ENCODE measurements at places on chromosomes 3 and 15.

GRCh38 chr3:120203016-120203415 lies 82.0 kb downstream of the GPR156 start:
- H3K27me3 ChIP-seq = no peaks in the 10 kb centered on the region
- peaks cover 14% of the 10 kb centered on the region for H3K4me1 ChIP-seq
- H3K36me3 ChIP-seq = no peaks in the 10 kb centered on the region
- no peak overlapping the region for H3K27ac ChIP-seq

- peak overlapping the region; percentile 84 for H3K27ac ChIP-seq
- H3K4me1 ChIP-seq = no peaks in the 10 kb centered on the region
- no peaks in the 10 kb centered on the region for H3K36me3 ChIP-seq
- no peak for DNase-seq
- no peaks in the 10 kb centered on the region for H3K27me3 ChIP-seq
These were observed 90.2 kb upstream of the TGFBR2 start for GRCh38 chr3:30516238-30516637.

DNA sequence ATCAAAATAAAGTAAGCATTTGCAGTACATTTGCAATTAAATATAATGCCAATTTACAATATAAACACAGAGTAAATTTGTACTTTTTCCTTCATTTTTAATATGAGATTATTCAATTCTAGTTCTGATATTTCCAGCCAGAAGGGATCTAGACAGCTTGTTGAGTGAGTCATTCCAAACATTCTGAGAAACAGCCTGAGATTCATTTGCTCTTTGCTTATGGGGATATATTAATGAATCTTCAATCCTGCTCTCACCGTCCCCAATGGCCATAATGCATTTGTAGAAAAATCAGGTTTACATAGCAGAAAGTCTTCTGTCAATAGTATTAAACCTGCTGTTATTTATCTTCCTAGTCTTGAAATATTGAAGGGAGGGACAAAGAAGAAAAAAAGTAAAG lies 554.2 kb downstream of the TUSC7 start:
- DNase-seq = no peak
- no peak overlapping the region for H3K4me3 ChIP-seq
- no peaks in the 10 kb centered on the region for H3K4me1 ChIP-seq
- H3K27me3 ChIP-seq = no peaks in the 10 kb centered on the region
- H3K36me3 ChIP-seq = no peaks in the 10 kb centered on the region

DNA sequence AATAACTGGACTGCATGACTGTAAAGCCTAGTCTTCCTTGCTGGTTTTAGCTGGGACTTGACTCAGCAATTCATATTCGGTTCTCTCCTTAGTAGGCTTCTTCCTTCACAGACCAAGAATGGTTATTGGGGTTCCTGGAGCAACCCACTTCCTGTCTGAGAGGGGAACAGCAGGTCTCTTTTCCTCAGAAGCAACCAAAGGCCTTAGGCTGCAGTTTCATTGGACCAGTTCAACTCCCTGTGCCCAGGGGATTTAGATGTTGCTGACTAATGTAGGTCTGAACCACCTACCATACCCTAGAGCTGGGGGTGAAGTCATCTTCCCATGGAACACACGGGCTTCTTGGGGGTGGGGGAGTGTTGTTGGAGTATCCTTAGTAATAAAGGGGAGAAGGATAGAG lies 84.0 kb upstream of the SKOR1 start:
- DNase-seq = no peak
- H3K36me3 ChIP-seq = no peaks in the 10 kb centered on the region
- no peak overlapping the region for H3K27ac ChIP-seq
- H3K4me3 ChIP-seq = no peak overlapping the region
- H3K27me3 ChIP-seq = no peaks in the 10 kb centered on the region
- H3K4me1 ChIP-seq = no peaks in the 10 kb centered on the region

GRCh38 chr15:38696109-38696727 lies 131.6 kb upstream of the RASGRP1 start:
- H3K27me3 ChIP-seq = no peaks in the 10 kb centered on the region
- H3K4me1 ChIP-seq = no peaks in the 10 kb centered on the region
- H3K36me3 ChIP-seq = no peaks in the 10 kb centered on the region
- no peak for DNase-seq
